ENCODE measurements at places on chromosomes 7 and 10.

DNA sequence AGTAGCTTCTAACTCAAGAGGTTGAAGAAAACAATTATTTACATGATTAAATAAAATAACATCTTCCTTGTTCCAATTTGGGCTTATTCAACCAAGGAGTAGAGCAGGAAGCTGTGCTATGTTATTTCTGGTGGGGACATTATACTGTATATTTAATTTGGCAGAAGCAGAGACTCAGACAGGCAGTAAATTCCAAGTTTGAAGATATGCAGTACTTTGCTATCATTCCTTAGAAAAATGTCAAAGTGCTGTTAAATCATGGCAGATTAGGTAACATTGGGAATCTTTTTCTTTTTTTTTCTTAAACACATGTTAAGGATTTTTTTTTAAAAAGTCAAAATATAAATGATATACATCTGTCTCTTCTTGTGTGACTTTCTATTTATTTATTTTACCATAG, 190.1 kb downstream of the SUGCT start:
- DNase-seq: no peak

DNA sequence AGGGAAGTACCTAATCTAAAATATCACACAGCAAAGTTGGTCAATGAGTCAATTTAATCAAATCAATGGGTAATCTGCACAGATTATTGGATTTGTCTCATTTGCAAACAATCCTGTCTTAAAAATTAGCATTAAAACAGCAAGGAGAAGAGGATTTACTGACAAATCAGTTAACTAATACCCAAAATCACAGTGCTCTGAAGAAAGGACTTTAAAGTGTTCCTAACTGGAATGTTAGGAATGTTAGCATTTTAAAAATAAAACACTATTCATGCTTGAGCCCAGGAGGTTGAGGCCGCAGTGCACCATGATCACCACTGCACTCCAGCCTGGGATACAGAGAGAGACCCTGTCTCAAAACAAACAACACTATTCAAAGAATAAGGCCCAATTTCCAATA, 83.1 kb downstream of the CHCHD3 start:
- DNase-seq: no peak

DNA sequence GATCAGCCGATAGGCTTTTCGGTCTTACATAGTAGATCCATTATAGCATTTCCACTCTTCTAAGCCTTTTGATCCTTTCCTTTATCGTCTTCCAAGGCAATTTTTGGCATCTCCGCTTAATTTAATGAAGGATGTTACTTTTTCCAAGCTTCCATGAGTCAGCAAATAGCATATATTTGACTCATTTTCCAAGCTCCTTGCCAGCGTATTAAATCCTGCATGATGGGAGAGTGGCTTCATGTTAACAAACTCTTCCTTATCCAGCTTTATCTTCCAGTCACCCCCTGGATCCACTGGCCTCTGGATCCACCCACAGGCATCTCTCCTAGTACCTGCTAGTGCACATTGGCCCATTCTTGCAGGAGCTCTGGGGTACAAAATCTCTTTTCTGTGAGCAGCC, 13.0 kb downstream of the OR9A2 start:
- no peak for DNase-seq

DNA sequence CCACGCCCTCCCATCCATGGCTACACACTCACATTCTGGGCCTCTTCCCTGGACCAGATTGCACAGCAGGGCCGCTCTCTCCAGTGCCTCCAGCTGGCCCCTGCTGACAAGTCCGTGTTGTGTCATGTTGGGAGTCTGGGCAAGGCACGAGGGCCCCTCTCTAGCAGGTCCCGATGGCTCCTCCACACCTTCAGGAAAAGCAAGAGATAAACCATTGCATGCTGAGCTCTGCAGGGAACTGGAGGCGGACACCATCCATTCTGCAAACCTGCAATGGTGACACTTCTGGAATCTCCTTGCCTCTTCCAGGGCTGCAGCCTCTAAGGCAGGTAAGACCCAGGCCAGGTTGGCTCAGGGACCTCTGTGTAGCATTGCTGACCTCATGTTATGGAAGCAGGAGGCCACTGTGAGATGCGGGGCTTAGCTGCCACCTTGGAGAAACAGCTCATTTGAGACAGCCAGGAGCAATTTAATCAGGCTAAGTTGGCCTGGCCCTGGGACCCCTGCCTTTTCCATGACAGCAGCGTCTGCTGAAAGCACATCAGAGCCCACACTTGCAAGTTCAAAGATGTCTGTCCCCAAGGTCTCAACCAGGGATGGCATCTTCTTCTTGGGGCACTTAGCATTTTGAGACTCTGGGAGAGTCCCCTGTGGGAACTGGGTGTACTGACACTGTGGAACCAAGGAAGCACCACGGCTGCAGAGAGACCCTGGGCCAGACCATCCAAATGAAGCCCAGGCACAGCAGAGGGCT, 34.2 kb upstream of the LEP start:
- no peak for DNase-seq

- no peak for DNase-seq
These were observed 148.5 kb upstream of the PITRM1 start for GRCh38 chr10:3321123-3321522.

GRCh38 chr7:1968397-1969111, 264.2 kb downstream of the MAD1L1 start:
- DNase-seq: no peak

DNA sequence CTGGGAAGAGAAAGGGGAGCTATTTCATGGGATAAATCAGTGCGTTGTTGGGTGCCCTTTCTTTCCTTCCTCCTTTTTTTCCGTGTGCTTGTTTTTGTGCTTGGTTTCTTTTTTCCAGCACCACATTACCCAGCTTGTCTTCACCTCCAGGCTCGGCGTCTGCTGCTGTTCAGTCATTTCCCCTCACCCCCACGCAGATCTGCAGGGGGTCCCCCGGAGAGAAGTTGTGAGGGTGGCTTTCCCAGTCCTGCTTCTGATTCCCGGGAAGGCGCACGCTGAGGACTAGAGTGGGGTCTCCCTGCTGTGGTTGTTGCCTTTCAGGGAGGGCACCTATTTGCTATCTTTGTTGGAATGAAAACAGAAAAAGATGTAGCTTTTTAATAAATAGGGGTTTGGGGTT, 1.6 kb downstream of the CAMK1D start:
- no peak for DNase-seq

GRCh38 chr10:78865931-78866717, 202.6 kb upstream of the ZMIZ1 start:
- DNase-seq: no peak

DNA sequence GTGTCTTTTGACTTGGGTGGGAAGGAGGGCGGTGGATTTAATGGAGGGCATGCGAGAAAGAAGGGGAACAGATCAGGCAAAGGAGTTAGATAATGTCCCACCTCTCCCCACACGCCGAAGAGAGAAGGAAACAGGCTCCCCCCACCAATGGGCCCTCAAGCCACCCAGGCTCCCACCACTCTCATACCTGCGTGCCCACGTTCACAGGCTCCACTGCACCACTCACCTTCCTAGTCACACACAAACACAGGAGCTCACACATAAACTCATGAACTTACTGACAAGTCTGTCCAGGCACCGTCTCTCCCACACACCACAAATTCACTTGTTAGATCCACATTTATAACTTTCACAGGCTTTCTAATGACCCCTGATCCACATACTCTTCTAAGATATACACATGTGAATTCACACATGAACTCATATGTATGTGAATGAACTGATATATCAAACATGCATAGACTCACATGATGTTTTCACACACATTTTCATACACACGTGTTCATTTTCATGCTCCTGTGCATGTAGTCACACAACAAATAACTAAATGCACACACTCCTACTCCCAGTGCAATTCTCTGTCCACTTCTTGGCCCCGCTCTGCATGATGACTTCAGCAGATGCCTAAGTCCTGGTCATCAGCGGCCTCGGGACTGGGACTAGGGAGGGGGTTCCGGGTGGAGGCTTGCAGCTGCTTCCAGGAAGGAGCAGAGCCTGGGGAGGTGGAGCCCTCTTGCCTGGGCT, 1.5 kb downstream of the LZTS2 start:
- no peak for DNase-seq

DNA sequence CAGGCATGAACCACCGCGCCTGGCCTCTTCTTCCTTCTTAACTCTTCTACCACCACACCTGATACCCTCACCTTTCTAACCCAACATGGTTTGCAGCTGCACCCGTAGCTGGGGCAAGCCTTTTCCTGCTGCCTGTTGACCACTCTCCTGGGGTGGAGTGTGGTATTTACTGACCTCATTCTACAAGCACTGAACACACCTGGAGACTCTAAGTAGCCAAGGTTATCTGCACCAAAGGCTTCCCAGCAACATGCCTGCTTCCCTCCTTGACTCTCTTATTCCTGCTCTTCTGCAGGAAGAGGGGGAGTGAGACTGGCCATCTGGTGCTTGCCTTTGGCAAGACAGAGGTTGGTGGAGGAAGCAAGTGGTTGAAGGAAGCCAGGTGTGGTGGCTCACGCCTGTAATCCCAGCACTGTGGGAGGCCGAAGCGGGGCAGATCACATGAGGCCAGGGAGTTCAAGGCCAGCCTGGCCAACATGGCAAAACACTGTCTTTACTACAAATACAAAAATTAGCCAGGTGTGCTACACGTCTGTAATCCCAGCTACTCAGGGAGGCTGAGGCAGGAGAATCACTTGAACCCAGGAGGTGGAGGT, 10.1 kb downstream of the ACTR1A start:
- DNase-seq: no peak

DNA sequence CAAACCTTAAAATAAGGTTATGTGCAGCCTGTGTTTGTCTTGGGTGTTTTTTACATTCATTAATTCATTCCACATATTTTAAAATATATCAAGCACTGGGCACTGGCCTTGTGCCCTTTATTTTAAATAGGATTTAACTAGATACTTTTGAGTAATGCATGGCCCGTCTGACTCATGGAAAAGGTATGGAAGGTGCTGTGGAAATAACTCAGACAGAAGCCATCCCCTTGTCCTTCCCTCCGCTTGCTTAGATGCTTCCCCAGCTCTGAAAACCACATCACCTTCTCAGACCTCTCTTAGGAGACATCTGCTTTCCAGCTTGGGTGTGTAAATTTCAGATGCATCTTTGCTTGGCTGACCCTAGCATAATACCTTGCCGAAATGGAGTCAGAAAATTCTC, 30.5 kb downstream of the SLC18A2 start:
- DNase-seq: no peak

- no peak for DNase-seq
These were observed 110.7 kb downstream of the VIPR2 start for GRCh38 chr7:159033956-159034355.

DNA sequence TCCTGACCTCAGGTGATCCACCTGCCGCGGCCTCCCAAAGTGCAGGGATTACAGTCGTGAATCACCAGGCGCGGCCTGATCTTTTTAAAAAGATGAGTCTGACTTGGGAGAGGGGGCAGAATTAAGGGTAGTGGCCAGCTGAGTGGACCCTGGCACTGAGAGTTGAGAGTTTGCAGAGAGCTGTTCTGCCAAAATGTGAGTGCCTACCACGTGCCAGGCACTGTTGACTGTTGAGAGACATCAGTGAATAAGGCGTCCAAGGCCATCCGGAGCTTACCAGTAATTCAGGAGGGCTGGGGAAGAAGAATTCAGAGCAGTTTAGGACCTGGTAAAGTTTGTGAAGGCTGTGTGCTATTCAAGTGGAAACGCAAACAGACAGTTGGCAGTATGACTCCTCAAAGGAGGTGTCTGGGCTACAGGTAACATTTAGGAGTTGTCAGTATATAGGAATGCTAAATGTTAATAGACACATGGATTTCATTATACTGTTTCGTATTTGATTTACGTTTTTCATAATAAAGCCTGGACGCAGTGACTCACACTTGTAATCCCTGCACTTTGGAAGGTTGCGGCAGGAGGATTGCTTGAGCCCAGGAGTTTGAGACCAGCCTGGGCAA, 1.5 kb downstream of the NIPSNAP2 start:
- DNase-seq: no peak

- DNase-seq: no peak
These were observed 37.2 kb downstream of the DLG5 start for GRCh38 chr10:77889277-77889903.

- no peak for DNase-seq
These were observed 311.0 kb downstream of the GPAM start for GRCh38 chr10:111872591-111872990.

DNA sequence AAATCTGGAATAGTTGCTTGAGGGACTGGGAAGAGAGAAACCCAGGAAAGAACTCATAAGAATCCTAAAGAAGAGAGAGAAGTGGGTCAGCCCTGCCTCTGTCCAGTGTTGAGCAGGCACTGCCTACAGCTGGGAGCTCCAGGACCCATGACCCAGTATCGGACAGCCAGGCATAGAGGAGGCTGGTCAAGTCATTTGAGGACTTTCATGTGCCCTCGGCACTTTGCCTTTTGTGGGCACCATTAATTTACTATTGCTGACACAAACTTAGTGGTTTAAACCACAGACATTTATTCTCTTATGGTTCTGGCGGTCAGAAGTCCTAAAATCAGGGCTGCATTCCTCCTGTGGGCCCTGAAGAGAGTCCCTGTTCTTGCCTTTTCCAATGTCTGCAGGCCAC, 60.3 kb downstream of the CPXM2 start:
- no peak for DNase-seq

DNA sequence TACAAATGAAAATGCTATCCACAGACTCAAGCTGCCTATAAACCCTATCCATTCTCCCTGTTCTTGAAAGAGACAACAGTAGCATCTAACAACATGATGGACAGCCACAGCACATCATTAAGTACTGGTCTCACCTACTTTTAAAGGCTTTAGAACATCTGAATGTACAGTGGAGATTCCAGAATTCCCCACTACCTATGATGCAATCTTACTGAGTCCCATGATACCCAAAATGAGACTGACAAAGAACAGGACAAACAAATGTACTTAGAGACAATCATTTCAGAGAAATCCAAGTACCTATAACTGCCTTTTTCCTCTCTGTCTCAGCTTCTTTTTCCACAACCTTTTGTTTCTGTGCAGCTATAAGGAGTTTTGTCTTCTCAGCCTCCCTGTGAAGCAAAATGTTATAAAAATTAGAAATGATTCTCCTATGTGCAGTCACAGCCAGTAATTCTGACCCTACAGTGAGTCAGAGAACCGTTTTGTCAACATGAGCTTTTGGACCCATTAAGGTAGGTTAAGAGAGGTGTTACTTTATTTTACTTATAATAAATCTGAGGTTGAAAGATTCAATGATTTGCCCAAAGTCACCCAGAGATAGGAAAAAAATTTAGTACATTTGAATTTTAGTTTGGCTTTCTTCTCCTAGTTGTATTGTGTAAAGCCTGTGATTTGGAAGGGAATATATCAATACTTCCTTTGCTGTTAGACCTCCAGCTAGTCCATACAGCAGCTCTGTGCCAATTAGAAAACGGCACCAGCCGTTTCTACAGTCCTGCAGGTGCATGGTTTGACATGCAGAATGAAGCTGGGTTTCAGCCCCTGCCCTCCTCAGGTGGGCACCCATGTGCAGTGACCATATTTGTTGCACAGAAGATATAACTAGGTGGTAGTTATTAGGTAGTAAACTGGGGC, 21.9 kb downstream of the ERLIN1 start:
- DNase-seq: no peak

- DNase-seq: no peak
These were observed 21.0 kb upstream of the FRAT2 start for GRCh38 chr10:97355571-97355975.

- no peak for DNase-seq
These were observed 69.8 kb downstream of the PWWP2B start for GRCh38 chr10:132466520-132467463.

- no peak for DNase-seq
These were observed 38.4 kb downstream of the ATXN7L1 start for GRCh38 chr7:105837765-105838626.

- no peak for DNase-seq
These were observed 162.8 kb downstream of the PAXIP1 start for GRCh38 chr7:154840086-154840485.

Measured in cortex of kidney (tissue), 1 donor.